ENCODE measurements at places on chromosomes 11 and 22.

DNA sequence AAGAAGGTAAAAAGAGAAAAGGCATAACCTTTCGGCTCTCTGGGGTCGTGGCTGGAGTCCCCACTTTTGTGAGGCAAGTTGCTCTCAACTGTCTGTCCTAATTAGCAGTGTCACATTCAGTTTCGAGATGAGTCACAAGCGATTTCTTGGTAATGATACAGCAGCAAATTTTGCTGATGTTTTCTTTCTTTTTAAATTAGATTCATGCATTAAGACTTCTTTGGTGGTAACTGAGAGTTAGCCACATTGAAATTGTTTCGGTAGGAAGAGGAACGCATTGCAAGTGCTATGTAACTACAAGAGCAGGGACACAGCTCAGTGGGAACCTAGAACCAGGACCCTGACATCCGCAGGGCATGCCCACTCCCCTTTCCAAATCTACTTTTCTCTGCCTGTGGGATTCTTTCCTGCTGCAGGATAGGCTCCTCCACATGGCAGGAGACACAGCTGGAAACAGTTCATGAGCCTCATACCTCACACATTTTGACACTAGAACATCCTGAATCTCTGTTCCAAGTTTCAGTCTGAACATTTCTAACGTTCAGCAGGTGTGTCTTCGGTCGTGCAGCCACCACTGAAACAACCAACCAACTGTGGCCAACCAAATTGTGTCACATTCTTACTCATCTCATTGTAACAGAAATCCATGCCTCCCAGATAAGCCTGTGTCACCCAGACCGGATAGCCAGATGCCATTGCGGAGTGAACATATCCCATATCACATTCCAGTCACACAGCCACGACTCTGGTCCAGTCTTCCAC, 987.6 kb downstream of the NTM start:
- no peak overlapping the region for H3K27ac ChIP-seq
- H3K4me1 ChIP-seq = no peaks in the 10 kb centered on the region
- H3K36me3 ChIP-seq = no peaks in the 10 kb centered on the region

DNA sequence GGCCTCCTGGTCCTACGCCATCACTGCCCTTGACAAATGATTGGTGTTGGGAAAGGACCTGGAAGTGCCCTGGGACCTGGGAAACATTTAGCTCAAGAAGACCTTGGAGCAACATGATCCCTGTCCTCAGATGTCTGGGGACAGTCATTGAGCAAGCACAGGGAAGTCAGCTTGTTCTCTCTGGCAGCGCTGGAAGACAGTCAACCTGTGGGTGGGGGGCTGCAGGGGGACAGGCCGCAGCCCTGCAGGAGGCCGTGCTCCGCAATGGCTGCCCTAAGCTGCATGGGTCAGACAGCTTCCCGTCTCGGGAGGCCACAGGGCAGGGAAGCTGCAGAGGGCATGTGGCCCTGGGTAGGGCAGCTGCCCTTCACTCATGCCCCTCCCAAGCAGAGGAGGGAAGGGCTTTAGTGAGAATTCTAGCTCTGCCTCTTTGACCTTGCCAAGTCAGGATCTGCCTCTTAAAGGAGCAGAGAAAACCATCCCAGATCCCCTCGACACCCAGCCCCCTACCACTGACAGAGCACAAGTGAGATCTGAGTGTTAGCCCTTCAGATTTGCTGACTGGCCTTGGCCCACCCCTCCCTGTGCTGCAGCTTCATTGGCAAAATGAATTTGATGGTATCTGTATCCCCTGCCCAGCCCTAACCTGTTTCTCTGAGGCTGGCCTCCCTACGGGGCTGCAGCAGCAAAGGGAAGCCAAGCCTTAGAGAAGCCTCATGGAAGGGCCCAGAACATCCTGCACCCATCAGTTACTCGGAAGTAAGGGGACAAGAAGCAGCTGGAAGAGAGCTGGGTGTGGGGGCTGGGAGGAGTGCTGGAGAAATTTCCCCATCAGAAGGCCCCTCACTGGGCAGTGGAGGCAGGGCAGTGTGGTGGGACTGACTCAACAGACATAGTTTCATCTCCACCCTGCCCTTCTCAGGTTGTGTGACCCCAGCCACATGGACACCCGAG, 6.2 kb upstream of the SREBF2 start:
- H3K4me3 ChIP-seq = no peak overlapping the region
- no peaks in the 10 kb centered on the region for H3K27me3 ChIP-seq
- peaks cover 22% of the 10 kb centered on the region for H3K4me1 ChIP-seq
- H3K27ac ChIP-seq = no peak overlapping the region
- DNase-seq = no peak

GRCh38 chr22:49198705-49199084, 629.0 kb downstream of the BRD1 start:
- H3K27ac ChIP-seq = no peak overlapping the region
- H3K27me3 ChIP-seq = no peaks in the 10 kb centered on the region
- H3K36me3 ChIP-seq = no peaks in the 10 kb centered on the region
- H3K4me3 ChIP-seq = no peak overlapping the region
- H3K4me1 ChIP-seq = no peaks in the 10 kb centered on the region

DNA sequence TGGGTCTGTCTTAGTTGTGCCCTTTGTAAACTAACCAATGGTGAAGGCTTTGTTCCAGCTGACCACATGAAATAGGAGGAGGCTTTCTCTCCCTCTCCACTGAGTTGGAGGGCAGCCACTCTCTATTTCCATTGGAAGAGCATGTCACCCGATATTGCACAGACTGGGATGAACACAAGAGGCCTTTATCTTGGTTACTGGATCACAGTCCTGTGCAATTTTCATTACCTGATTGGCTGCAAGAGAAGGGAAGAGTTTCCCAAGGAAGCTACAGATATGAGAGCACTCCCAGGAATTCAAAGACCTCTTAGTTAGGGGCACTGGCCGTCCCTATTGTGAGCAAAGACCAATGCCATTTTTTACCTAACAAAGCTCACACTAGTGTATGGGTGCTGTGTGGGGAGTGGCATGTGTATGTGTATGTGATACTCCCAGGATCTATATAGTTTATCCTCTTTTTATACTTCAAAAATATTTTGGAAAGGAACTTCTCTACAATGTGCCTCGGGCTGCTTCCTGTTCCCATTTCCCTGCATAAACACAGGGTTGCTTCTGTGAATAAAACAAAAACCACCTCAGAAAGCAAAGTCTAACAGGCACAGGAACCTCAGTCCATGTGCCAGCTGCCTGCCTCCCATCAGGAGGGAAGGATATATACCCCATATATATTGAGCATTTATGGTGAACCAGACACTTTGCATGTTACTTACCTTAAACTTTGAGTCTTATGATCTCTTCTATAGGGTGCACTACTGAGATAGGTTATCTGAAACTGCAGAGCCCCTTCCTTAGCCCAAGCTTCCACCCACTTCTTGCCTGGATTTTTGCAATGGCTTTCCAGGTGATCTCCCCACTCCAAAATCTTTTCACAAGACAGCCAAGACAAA, 126.5 kb downstream of the RASSF10 start:
- no peak overlapping the region for H3K27ac ChIP-seq
- no peak overlapping the region for H3K4me3 ChIP-seq
- no peaks in the 10 kb centered on the region for H3K4me1 ChIP-seq
- no peaks in the 10 kb centered on the region for H3K27me3 ChIP-seq

- no peaks in the 10 kb centered on the region for H3K27me3 ChIP-seq
- no peak for DNase-seq
- H3K4me3 ChIP-seq = no peak overlapping the region
- peaks cover 82% of the 10 kb centered on the region for H3K4me1 ChIP-seq
Measured at GRCh38 chr22:46100401-46101105, 49.8 kb upstream of the PPARA start.

GRCh38 chr11:9753021-9753420, 89.1 kb downstream of the SWAP70 start:
- no peak overlapping the region for H3K4me3 ChIP-seq
- no peak for DNase-seq
- peaks cover 8% of the 10 kb centered on the region for H3K4me1 ChIP-seq
- no peaks in the 10 kb centered on the region for H3K27me3 ChIP-seq
- no peak overlapping the region for H3K27ac ChIP-seq
